NCI-H226 (cell line): ENCODE measurements at places on chromosomes 11 and 22.

- no peak for DNase-seq
Observed at GRCh38 chr11:44328138-44328660, 18.3 kb upstream of the ALX4 start.

DNA sequence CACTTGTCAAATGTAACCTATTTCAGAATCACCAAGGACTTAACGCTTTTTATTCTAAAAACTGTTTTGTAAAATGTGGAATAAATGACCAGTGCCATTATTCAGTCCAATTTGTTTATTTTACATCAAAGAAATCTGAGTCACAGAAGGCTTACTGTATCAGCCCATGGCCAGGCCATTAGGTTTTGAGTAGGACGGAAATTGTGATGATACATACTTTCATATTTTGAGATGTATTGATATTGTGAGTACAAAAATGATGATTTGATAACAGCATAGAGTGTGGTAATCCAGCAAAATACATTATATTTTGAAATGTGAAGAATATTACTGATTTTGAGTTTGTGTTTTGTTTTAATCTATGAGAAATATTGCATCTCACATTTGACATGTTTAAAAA, 81.1 kb downstream of the PIWIL3 start:
- no peak for DNase-seq

DNA sequence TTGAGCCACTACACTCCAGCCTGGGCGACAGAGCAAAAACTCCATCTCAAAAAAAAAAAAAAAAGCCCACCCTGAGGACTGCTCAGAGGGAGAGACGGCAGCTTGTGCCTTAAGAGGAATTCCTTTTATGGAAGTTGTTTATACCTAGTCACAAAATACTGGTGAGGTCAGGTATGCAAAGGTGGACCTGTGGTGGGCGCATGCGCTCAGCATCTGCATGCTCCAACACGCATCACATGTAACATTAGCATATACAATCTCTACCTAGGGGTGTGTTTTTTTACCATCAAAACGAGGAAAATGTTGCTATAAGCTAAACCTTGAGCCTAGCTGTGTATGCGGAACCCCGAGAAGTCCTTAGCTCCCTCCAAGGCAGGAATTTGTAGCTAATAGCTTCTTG, 6.8 kb upstream of the SART1 start:
- DNase-seq: no peak

DNA sequence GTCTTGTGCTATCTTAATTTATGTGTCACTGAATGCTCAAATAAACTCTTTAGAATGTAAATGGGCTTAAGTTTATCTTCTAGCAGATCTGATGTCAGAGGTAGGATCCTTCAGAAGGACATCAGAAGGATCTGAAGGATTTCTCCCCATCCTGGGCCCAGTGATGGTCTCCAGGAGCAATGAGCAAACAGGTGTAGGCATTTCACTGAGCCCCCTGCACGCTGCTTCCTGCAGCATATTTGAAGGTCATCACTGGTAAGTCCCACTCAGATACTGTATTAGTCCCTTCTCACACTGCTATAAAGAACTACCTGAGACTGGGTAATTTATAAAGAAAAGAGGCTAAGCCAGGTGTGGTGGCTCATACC, 4.5 kb downstream of the GSTP1 start:
- no peak for DNase-seq

- no peak for DNase-seq
Observed at GRCh38 chr11:134150195-134150903, 73.4 kb downstream of the NCAPD3 start.
